Skin of body (tissue), 3 donors: ENCODE measurements at places on chromosomes 11 and 22. TPM values are rescaled to one million over a fixed set of nuclear protein-coding genes. Genes with fewer than 3 reads are reported as not detected.

GRCh38 chr11:48001438-48002021 is 21.2 kb downstream of the PTPRJ start:
- no peak for DNase-seq

DNA sequence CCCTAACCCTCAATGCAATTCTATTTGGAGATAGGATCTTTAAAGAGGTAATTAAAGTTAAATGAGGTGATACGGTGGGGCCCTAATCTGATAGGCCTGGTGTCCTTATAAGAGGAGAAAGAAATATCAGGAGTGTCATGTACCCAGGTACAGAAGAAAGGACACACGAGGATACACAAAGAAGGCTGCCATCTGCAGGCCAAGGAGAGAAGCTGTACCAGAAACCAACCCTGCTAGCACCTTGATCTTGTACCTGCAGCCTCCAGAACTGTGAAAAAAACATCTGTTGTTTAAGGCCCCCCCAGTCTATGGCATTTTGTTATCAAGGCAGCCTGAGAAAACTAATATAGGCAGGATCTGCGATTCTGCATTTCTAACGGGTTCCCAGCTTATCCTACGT is 44.2 kb downstream of the FBXO7 start:
- no peak for DNase-seq

DNA sequence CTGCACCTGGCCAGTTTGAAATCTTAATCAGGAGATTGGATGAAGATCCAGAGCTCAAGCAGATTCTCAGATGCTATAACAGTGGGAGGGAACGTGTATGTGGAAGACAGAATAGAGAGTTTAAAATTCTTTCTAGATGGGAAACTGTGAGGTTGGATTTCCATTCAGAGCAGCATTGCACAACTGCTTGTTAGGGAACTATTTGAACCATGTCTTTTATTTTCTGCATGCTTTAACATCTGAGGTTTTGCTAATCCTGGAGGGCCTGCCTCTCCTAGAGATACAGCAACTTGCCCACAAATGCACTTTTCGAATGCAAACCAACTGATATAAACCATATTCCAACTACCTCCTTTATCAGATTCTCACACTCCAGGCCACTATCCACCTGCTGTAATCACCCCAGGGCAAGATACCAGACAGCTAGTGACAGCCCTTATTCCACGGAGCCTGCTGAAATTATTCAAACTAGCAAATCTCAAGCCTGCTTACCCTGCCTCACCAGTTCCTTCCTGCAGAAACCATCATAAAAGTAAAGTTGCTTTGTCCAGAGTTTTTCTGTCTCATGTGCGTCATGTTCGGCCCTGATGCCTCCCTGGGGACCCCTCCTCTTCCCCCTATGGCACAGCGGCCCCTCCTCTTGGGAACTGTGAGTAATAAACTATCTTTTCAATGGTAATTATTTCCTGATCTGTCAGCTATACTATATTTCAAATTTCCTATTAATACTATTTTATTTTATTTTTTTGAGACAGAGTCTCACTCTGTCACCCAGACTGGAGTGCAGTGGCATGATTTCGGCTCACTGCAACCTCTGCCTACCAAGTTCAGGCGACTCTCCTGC is 18.4 kb upstream of the SEC14L4 start:
- no peak for DNase-seq

GRCh38 chr11:59283825-59284772 is 71.4 kb upstream of the MPEG1 start:
- peak; percentile 30 for DNase-seq

GRCh38 chr22:48320683-48321451 is 1506.8 kb downstream of the BRD1 start:
- DNase-seq, result no peak

DNA sequence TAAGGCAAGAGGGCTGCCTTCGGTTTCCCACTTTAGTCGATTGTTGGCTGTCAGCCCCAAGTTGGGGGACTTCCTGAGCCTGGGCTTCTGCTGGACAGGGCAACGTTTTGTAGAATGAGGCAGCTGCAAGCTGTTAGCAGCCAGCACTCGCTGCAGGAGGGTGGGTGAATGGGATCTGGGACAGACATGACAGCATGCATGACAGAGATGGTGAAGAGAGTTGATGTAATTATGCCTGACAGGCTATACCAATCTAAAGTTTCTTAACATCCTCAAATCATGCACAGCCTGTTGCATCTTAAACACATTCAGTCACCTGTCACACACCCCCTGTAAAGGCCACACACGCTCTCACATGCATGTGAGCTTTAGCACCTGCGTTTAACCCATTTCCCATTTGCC is 49.2 kb downstream of the CWC15 start:
- DNase-seq, result peak; percentile 23

DNA sequence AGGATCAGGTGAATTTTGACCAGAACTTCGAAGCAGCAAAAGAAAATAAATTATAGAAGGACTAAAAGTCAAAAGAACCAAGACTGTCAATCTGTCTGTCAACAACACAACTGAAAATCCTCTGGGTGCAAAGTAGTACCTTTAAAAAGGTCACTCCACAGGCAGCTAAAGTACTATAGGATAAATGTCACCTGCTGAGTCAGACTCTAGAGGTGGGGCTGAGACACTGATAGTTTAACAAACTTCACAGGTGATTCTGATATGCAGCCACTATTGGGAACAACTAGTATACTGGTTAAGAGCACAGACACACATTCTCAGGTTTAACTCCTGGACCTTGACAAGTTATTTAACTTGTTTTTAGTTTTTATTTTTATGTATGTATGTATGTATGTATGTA is 107.3 kb downstream of the FCHSD2 start:
- DNase-seq, result no peak

GRCh38 chr11:33690290-33691065 is 10.1 kb downstream of the C11orf91 start:
- no peak for DNase-seq

DNA sequence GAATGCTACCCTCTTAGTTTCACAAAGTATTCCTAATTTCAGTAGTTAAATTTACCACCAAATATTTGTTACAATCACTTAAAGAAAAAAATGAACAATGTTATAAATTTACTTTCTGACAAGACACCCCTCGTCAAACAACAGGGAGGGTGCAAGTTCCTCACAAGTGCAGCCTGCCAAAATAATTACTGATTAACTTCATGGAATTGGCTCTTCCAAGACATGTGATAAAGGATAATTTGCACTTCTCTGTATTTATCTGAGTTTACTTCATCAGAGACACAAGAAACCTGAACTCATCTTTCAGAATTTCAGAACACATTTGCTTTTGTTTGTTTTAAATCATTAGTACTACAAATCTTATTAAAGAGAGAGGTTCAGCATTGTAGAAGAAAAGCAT is 66.5 kb downstream of the LARGE2 start:
- no peak for DNase-seq

GRCh38 chr11:124233376-124233775 is 7.5 kb upstream of the OR8G1 start:
- no peak for DNase-seq

- no peak for DNase-seq
Measured at GRCh38 chr11:8757047-8757446, 74.5 kb downstream of the RPL27A start.

DNA sequence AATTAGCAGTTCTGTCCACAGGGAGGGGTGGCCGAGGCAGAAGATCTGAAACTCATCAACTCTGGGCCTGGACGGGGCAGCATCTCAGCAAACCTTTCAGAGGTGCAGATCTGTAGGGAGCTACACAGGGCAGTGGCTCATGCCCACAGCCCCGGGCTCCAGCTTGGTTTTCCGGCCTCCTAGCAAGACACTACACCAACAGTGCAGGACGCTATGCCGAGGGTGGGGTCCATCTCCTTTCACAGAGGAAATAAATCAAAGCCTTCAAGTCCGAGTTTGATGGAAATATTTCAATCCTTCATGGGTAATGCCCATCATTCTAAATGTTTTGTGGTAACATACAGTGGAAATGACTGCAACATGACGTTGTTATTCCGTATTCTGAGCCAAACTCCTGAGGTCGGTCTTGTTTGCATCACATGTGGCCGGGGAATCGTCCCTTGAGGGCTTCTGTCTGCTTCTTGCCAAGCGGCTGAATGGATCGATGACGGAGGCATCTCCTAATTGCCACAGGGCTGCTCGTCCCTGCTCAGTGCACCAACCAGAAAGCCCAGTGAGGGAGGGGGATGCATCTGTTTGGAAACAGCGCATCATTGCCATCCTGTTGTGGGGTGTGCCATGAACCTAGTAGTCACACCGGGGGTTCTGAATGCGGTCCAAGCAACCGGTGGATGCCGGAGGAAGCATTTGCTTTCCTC is 30.0 kb downstream of the LINC01488 start:
- peak; percentile 77 for DNase-seq

GRCh38 chr22:43159484-43160178 is 8.3 kb downstream of the TSPO start:
- DNase-seq, result no peak

DNA sequence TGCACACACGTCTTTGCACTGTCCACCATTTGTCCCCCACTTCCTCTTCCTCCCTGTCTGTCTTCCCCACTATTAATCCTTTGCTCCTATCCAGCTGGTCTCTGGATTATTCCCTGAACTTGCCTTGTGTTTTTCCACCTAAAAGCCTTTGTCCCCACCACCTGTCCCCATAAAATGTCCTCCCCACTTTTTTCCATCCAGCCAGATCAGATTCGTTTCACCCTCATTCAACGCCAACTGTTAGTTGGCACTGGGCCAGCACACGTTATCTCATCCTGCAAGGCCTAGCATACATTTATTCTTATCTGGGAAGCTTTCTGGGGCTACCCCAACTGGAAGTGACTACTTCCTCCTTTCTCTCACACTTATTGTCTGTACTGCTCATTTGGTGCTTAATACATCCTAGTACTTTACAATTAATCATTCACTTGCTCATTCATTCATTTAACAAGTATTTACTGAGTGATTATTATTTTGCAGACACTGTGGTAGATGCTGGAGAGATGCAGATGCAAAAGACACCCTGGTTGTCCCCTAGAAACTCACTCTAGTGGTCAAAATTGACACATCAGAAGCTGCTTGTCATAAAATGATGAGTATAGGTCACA is 96.2 kb downstream of the RASSF10 start:
- DNase-seq, result peak; percentile 18

DNA sequence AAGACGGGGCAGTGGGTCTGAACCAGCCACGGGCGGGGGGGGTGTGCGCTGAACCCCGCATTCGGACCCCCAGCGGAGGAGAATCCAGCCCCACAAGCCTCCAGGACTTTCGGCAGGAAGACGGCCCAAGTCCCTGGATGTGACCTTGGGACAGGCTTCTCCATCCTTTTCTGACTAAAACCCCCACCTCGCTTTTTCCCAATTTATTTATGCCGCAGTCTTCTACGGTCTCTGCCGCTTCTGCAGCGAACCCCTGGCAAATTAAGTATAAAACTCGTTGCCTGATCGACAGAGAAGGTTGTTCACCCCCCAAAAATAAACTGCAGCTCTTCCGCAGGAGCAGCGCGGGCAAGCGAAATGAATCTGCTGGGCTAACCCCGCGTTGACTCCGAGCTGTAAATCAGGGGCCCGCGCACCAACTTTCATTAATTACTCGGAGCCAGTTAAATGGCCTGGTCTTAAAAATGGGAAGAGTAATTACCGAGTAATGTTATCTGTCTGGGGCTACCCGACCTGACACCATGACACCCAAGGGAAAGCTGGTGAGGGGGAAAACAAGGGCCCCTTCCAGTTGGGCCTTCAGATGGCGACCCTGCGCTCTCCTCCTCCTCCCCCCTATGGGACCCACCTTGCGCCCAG is 6.6 kb downstream of the WT1 start:
- no peak for DNase-seq

DNA sequence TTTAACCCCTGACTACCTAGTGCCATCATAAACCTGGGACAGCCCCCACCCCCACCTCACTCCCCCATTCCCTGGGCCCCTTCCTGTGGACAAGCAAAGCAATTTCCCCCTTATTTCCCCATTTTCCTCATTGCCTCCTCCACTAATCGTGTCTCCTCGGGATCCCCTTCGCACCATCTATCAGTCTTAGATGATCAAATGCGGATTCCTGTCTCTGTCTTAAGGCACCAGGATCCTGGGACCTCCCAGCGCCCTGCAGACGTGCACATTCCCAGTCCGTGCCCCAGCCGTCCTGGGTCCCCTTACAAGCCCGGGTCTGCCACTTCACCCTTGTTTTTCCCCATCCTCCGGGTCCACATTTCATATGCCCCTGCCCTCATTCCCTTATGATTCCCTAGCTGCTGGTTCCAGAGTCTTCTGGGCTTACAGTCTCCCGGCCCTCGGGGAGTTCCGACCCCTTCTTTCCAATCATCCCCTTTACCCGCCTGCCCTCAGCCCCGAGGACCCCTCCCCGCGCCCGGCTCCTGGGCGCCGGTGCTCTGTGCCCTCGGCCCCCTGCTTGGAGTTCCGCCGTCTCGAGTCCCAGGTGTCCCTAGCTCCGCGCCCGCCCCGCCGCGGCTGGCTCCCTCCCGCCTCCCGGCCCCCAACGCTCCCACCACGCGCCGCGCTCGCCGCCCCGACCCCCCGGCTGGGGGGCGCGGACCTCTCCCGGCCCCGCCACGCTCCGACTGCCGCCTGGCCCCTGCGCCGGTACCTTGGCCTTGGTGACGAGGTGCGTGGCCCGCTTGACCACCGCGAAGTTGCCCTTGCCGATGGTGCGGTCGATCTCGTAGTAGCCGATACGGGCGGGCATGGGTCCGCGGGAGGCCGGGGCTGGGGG is 599 bp downstream of the SIK3 start:
- peak; percentile 20 for DNase-seq

OR5A1 gene
- not detected for total RNA-seq

OTOG gene
- total RNA-seq, result under 0.01 TPM

CADM1 gene
- total RNA-seq, result 32.0 TPM

GGTLC3 gene
- not detected for total RNA-seq

BACE1-AS gene
- total RNA-seq, result 4.0 TPM

HPX gene
- 1.9 TPM for total RNA-seq

SNRPD3 gene
- 142 TPM for total RNA-seq

MTNR1B gene
- total RNA-seq, result 0.39 TPM

VSIG2 gene
- 0.20 TPM for total RNA-seq

P4HA3 gene
- 0.79 TPM for total RNA-seq

ANO5 gene
- total RNA-seq, result 3.3 TPM
